ENCODE measurements at places on chromosomes 16 and 17.

GRCh38 chr17:37494971-37495370 lies 5.3 kb downstream of the DUSP14 start:
- DNase-seq: no peak

- DNase-seq: peak; percentile 21
Observed at GRCh38 chr17:43701318-43701743, 39.6 kb upstream of the MEOX1 start.

DNA sequence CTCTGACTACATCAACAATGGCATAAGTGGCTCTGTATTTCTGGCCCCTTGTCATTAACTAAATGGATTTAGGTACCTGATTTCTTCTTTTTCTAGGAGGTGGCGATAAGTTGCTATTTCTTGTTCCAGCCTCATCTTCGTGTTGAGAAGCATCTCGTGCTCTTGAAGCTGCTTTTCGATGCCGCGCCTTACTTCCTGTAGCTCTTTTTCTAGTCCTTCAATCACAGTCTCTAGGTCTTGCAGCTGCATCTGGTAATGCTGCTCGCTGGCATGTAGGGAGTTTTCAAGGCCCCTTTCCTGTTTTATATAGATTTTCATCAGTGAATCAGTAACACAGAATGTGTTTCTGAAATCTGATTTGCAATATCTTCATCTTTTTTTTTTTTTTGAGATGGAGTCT lies 5.1 kb downstream of the KRT222 start:
- peak; percentile 19 for DNase-seq

GRCh38 chr16:69056421-69056820 lies 49.0 kb upstream of the HAS3 start:
- DNase-seq: no peak

DNA sequence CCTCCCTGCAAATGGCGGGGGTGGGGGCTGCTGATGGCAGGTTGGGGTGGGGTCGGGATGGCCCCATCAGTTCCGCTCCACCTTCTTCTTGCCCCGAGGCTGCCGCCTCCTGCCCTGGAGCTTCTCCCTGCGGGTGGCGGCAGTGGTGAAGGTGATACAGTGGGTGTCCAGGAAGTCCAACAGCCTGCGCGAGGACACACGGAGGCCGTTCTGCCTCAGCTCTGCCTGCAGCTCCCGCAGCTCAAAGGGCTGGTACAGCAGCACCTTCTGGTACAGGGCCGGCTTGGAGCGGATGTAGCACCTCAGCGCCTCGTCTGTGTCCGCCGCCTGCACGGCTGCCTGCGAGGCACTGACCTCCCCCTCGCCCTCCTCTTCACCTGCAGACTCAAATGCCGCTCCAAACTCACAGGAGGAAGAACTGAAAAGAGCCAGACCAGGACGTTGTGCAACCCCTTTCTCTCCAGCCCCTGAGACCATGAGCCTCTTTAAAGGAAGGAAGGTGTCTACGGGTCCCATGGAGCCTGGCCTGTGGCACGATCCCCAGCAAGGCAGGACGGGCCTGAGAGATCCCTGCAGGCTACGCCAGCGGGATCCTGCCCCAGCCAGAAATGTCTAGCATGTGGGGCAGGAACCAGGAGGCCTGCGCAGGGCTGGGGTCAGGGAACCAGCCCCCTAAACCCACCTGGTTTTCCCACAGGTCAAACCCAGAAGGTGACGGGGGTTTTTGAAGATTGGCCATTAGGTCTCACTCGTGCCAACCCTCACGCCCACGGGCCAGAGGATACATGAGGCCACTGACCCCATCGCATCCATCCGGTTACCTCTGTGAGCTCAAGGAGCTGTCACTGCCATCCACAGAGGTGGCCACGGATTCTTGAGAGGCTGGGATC lies 5.3 kb upstream of the NLRC3 start:
- no peak for DNase-seq

GRCh38 chr16:53561101-53561888 lies 58.3 kb upstream of the AKTIP start:
- no peak for DNase-seq

- no peak for DNase-seq
Observed at GRCh38 chr16:47888142-47888541, 267.7 kb downstream of the ABCC12 start.

- DNase-seq: peak; percentile 68
Observed at GRCh38 chr16:68287276-68288251, 23.2 kb downstream of the SLC7A6OS start.

DNA sequence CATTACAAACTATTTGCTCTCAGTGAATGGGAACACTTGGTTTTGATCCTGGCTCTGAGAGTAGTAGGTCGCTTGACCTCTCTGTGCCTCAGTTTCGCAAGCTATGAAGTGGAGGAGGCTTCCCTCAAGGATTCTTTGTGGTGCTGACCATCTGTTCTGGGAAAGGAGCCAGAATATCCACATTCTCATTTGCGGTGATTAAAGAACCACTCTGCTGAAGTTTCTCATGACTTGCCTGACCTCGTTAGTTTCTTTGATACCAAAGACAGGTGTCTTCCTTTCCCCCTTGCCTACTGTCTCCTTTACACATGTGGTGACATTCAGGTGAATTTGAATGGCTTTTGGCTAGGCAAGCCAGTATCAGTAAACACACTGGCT lies 116.0 kb downstream of the SNX29 start:
- no peak for DNase-seq

DNA sequence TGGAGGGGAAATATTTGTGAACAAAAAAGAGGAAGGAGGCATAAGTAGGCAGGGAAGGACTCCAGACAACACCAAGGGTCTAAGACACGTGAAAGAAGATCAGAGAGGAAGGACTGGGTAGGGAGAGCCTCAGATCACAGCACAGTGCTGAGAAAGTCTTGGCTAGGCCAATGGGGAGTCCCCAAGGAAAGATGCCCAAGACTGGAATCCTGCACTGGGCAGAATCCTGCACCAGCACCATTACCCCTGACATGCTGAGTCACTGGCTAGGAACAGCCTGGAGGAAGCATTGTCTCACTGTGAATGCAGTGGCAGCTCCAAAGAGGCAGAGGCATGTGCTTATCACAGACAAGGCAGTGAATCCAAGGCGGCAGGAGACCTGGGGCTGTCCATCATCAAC lies 19.2 kb downstream of the CLEC19A start:
- DNase-seq: no peak

GRCh38 chr16:66578651-66579531 lies at the start of gene CMTM2:
TSS of gene CMTM2 (plus strand) at chr16:66579463. CDS start at chr16:66579608, 145 bp downstream.
- peak; percentile 28 for DNase-seq

- no peak for DNase-seq
Observed at GRCh38 chr16:51237207-51237606, 86.1 kb upstream of the SALL1 start.

DNA sequence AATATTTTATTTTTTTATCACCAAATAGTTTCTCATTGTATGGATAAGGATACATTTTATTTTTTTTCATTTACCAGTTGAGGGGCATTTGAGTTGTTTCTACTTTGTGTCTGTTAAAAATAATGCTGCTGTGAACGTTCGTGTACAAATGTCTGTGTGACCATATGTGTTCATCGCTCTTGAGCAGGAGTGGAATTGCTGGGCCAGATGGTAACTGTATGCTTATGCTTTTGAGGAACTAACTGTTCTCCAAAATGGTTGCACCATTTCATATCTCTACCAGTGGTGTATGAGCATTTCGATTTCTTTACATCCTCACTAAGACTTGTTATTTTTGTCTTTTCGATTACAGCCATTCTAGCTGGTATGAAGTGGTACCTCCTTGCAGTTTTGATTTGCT lies 212.5 kb upstream of the N4BP1 start:
- DNase-seq: no peak

DNA sequence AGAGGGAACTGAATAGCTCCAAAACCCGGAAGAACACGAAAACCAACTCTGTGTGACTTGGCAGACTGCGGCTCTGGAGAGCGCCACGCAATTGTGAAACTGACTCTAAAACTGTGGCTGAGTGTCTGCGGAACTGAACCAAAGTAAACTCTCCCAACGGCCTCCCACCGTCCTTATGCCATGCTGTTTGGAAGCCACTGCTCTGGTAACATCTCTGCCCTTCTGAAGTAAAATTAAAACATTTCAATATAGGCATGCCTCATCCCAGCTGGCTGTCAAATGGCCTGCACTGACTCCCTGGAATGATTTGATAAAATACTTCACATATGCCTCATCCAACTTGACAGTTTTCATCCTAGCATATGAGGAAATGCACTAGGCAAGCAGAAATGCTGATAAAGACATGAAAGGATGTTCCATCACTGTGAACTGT lies 70.2 kb downstream of the PARN start:
- DNase-seq: no peak

- no peak for DNase-seq
Observed at GRCh38 chr17:41642252-41643156, 18.1 kb upstream of the KRT17 start.

- no peak for DNase-seq
Observed at GRCh38 chr16:4796982-4797804, 2.0 kb downstream of the SMIM22 start.

GRCh38 chr16:57245472-57246113 lies 534 bp downstream of the ARL2BP start:
- DNase-seq: no peak

DNA sequence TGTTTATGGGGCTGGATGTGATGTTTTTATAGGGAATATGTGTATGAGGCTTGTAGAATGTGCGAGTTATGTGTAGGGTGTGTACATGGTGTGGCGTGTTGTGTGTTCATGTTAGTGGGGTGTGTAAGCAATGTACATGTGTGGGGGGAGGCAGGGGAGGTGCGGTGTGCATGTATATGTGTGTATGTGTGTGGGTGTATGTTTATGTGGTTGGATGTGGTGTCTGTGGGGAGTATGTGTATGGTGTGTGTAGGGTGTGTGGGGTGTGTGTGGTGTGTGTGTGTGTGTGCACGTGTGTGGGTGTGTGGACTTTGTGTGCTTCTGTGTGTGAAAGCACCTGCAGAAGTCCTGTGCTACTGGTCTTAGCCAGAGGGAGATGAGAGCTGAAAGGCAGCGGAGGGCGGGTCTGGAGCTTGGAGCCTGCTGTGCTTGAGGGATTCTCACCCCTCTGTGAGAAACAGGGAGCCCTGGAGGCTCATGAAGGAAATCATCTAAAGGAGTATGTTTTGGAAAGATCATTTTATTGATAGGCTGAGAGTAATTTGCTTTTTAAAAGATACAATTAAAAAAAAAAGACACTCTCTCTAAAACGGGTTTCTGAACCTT lies 222.7 kb downstream of the HS3ST4 start:
- DNase-seq: no peak

- no peak for DNase-seq
Observed at GRCh38 chr16:20026361-20027072, 47.2 kb downstream of the GPR139 start.

GRCh38 chr17:39848600-39848999 lies 15.5 kb downstream of the IKZF3 start:
- no peak for DNase-seq

DNA sequence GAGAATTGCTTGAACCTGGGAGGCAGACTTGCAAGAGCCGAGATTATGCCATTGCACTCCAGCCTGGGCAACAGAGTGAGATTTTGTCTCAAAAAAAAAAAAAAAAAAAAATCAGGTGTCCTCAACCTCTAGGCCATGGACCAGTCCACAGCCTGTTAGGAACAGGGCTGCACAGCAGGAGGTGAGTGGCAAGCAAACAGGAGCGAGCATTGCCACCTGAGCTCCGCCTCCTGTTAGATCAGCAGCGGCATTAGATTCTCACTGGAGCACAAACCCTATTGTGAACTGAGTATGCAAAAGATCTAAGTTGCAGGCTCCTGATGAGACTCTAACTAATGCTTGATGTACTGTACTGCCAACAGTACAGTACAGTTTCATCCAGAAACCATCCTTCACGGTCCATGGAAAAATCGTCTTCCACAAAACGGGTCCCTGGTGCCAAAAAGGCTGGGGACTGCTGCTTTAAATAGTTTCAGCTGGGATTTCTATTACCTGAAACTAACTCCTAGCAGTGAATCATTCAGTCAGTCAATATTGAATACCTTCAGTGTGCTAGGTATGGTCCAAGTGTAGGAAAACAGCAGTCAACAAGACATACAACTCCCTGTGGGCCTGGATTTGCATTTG lies 56.3 kb upstream of the DHX40 start:
- DNase-seq: no peak

- no peak for DNase-seq
Observed at GRCh38 chr17:930258-930657, 49.3 kb downstream of the NXN start.

DNA sequence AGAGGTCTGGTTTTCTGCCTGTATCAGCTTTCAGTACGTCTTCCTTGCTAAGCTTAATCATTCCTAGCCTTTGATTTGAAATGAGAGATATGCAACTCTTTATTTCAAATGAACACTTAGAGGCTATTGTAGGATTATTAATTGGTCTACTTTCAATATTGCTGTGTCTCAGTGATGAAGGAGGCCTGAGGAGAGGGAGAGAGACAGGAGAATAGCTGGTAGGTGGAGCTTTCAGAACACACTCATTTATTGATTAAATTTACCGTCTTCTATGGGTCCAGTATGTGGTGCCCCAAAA lies 187.0 kb downstream of the BCAS3 start:
- no peak for DNase-seq

GRCh38 chr16:87236516-87237115 lies 80.6 kb downstream of the C16orf95 start:
- DNase-seq: no peak

- no peak for DNase-seq
Observed at GRCh38 chr17:40949418-40949817, 12.0 kb upstream of the KRT23 start.

DNA sequence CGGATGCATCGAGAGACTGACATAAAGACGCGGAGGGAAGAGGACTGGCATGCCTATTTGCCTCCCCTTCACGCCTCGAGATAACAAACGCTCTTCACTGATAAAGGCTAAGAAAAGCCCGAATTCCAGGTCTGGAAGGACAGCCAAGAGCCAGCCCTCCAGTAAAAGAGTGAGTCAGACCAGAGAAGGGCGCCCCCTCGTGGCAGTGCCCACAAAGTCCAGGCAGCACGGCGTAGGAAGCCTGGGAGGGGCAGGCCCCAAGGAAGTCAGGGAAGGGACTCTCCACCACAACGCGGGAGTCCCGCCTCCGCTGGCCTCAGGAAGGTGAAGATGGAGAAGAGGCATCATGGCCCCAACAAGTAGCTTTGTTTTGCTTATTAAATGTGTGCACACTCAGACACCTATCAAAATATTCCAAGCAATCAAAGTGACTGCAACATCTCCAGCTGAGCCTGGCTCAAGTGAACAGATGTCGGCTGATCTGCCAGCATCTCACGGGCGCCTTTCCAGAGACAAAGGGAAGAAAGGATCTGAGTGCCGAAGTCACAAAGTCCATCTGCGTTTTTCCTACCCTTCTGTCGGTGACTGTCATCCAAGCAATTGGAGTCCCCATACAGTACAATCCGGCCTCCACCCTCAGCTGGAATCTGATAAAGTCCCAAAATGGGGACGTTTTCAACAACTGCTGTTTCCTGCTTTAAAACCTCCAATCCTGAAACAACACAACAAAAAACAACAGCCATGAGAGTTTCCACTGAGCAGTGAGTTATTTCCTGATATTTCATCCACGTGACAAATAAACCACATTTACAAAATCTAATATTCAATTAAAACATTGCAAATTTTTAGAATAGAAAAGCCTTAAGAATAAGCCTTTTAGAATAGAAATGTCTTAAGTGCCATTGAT lies 20.4 kb upstream of the SLC38A8 start:
- peak; percentile 49 for DNase-seq

- no peak for DNase-seq
Observed at GRCh38 chr17:78019367-78019975, 61.0 kb downstream of the TNRC6C start.

- DNase-seq: no peak
Observed at GRCh38 chr17:50625032-50625871, 9.4 kb upstream of the ABCC3 start.

All from T-cell (primary cell).